Astrocyte (in vitro differentiated cells and primary cell): ENCODE measurements at places on chromosomes 2 and 18.

GRCh38 chr18:65082907-65083306, 667.9 kb upstream of the CDH7 start:
- no peak for DNase-seq

- DNase-seq: peak; percentile 65
Observed at GRCh38 chr2:106575955-106576354, 88.8 kb downstream of the CD8B2 start.

GRCh38 chr18:48778344-48779011, 172.3 kb downstream of the SMAD7 start:
- DNase-seq: no peak

DNA sequence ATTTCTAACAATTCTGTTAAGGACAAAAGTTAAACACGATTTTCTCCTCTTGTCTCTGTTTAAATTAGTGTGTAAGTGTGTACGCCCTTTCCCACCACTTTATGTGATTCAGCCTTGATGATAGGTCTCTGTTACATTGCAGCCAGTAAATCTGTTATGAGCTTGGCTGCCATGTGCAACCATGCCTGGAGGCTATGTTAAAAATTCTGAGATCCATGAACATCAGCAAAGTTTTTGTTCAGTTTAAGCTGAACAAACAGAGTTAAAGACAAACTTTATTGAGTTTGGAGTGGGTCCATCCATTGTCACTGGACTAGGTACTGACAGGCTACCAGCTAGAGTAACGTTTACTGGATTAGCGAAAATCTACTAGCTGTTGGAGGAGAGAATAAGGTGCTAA, 110.4 kb downstream of the NCKAP5 start:
- no peak for DNase-seq

DNA sequence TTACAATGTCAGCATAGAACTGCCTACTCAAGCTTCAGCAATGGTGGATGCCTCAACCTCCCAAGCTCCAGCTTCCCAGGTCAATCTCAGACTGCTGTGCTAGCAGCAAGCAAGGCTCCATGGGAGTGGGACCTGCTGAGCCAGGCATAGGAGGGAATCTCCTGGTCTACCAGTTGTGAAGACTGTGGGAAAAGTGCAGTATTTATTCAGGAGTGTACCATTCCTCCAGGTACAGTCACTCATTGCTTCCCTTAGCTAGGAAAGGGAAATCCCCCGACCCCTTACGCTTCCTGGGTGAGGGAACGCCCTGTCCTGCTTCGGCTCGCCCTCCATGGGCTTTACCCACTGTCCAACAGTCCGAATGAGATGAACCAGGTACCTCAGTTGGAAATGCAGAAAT, 130.3 kb downstream of the ADCYAP1 start:
- DNase-seq: no peak
